SIG-M5 (cell line): ENCODE measurements at places on chromosomes 6 and 20.

DNA sequence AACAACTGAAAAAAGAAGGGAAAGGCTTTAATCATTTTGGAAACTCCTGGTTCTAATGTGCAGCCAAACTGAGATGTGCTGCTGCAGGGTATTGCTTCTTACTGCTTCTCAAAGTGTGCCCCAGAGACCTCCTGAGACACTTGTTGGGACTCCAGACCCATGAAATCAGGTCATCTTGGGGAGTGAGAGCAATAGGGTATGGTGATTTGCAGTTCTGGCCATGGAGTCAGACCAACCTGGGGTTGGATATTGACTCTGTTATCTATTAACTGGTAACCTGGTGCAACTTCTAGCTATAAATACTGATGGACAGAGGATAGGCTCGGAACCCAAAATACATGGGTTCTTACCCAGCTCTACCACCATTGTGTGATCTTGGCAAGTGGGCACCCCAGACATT lies 3.8 kb downstream of the TSPO2 start:
- no peak for DNase-seq

DNA sequence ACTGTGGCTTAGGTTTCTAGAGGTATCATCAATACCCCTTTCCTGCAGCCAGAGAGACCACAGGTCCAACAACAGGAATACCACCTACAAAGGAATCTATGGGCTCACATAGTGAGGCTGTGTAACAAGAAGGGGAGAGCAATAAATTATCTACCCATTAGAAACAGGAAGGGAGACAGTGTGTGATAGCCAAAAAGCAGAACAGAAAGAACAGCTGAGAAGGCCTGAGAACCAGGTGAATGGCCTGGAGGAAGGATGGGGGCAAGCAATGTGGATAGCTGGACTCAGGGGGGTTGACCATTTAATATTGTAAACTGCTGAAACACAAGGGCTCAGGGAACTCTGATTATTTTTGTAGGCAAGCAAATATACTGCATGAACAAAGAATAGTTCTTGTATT lies 628.2 kb downstream of the COL12A1 start:
- no peak for DNase-seq

- no peak for DNase-seq
Observed at GRCh38 chr20:20525214-20525613, 157.3 kb downstream of the INSM1 start.

DNA sequence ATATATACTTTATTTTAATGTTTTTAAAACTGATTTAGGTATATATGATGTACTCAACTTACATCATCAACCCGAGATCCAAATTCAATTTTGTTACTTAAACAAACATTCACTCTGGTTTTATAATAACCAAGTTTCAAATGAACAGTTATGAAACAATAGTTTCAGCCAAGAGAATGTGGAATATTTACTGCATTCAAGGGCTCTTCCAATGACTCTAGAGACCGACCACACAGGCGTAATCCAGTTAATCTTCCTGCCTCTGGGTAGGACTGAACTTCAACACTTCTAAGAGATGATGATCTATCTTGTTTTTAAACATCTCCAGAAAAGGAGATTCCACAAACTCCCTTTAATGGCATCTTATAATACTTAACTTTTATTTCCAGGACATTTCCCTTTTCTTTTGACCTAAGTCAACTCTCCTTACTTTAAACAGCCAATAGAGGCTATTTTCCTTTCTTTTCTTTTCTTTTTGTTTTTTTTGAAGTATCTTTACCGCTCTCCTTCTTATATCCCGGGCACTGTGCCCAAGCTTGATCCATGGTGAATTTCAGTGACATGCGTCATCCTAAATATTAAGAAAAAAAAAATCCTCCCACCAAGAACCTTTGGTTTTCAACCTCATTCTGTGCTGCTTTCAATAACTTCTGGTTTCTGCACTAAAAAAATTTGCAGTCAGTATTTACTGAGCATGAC lies 110.1 kb downstream of the KIF13A start:
- no peak for DNase-seq

- no peak for DNase-seq
Observed at GRCh38 chr6:3808199-3808598, 41.0 kb upstream of the FAM50B start.

DNA sequence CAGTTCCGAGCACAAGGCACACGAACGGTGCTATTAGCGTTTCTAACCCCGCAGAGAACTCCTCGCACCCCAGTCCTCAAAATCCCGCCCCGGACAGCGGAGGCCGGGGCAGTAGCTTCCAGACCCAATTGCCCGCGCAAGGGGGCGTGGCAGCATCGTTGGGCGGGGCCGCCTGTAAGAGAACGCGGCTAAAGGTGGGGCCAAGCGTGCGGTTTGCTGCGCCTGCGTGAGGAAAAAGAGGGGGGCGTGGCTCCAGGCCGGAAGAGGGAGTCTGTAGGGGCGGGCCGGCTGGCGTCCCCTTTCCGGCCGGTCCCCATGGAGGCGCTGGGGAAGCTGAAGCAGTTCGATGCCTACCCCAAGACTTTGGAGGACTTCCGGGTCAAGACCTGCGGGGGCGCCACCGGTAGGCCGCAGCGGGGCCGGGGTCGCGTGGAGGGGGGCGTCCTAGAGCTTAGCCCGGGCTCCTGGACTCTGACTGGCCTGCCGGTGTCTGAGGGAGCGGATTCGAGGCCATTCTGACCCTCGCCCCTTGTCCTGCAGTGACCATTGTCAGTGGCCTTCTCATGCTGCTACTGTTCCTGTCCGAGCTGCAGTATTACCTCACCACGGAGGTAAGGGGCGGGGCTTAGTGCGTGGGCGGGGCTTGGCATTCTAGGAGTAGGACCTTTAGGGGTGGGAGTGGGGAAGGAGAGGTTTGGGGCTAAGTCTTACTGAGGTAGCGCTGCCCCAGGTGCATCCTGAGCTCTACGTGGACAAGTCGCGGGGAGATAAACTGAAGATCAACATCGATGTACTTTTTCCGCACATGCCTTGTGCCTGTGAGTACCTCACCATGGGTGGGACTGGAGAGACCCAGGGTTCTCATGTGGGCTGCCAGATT lies at the start of gene ERGIC3:
Gene ERGIC3 (plus strand): TSS at position 296 of the 880 bp plus-strand sequence. CDS start 20 bp downstream, at position 316.
- DNase-seq: peak; percentile 85

- no peak for DNase-seq
Observed at GRCh38 chr20:62460678-62461077, 15.1 kb downstream of the GATA5 start.

GRCh38 chr6:105851606-105852005 lies 234.5 kb upstream of the PRDM1 start:
- no peak for DNase-seq

DNA sequence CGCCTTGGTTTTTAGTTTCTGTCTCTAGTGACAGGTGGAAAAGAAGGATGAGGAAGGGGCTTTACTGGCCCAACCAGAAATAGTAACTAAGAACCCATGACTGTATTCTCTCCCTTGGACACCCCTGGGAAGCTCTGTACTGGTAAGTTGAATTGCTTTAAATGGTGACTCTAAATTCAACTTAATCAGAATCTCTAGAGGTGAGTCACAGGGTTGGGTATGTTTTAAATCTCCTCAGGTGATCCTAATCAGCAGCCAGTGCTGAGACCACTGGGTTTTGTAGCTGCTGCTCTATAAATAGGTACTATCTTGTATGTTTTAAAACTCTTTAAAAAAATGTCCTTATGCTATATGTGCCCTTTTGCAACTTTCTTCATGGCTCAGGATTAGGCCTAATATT lies 314.0 kb upstream of the ECI2 start:
- DNase-seq: no peak

DNA sequence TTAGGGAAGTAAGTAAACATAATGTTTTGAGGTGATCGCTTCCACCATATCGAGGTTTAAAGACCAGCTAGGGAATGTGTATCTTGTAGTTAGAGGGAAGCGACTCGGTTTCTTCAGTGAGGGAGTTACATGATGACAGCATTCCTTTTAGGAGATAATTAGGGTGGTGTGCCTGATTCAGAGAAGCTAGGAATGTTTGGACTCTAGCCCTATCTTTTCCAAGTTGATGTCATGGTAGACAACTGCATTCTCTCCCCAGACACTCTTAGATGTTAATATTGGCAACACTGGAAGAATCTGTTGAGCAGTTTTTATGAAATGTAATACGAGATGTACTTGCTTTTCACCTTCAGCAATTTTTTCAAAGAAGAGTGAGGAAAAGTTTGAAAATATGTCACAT lies 12.9 kb upstream of the HIVEP1 start:
- DNase-seq: no peak

DNA sequence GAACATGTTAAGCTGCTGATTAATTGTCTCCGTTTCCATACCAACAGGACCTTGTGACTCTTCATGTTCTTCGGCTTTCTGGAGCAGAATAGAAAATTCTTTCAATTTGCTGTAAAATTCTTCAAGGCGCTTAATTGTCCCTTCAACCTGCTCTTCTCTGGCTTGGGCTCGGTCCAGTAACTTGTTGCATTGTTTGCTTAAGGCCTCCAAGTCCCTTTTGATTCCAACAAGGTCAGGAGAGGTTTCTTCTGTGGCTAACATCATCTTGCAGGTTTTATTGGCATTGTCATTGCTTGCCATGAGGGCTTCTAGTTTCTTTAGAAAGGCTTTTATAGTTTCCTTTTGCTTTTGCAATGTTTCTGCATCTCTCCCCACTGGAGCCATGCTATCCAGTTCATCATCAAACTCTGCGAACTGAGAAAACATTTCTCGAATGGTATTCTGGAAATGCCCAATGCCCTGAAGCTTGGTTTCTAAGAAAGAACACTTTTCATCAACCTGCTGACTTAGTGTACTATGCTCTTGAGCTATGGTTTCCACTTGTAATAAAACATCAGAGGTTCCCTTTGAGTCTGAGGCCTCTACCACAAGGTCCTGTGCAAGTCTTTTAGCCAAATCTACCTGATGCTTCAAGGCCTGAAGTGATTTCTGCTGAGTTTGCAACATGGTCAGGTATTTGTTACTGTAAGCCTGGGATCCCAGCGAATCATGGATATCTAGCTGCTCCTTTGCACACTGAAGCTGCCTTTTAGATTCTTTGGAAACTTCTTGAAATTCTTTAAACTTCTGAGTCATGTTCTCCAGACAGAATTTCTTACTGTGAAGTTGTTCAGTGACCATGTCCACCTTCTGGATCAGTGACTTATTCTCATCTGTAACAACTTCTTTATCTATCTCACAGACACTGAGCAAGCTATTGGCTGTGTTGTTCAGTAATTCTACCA lies 90.2 kb downstream of the DST start:
- DNase-seq: no peak

DNA sequence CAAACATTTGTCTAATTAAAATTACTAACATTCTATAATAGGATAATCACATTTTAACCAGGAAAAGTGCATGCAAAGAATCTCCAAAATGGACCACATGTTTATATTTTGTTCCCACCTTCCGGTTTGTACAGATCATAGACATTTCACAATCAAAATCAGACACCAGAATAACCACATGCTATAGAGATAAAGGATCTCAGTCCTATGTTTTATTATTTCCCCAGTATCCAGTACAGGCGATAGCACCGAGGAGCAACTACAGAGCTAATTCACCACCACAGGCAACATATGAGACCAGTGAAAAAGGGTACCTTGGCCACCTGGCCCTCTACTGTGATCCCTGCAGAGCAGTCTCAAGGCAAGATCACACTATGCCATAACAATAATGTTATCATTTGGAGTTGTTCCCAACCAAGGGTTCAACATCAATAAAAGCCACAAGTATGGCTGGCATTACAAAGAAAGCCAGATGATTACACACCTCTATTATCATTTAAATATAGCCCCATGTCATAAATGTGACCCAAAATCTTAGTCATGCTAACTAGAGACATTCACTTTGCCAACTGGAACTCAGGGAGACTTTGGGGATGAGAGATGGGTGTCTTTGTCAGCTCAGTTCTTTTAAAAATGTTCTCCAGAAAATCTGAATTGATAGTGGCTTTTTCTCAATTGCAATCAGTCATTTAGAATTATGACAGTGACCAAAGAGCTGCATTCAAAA lies 46.7 kb downstream of the RALGAPA2 start:
- DNase-seq: no peak

GRCh38 chr6:111843347-111844147 lies 29.7 kb downstream of the FYN start:
- DNase-seq: no peak

DNA sequence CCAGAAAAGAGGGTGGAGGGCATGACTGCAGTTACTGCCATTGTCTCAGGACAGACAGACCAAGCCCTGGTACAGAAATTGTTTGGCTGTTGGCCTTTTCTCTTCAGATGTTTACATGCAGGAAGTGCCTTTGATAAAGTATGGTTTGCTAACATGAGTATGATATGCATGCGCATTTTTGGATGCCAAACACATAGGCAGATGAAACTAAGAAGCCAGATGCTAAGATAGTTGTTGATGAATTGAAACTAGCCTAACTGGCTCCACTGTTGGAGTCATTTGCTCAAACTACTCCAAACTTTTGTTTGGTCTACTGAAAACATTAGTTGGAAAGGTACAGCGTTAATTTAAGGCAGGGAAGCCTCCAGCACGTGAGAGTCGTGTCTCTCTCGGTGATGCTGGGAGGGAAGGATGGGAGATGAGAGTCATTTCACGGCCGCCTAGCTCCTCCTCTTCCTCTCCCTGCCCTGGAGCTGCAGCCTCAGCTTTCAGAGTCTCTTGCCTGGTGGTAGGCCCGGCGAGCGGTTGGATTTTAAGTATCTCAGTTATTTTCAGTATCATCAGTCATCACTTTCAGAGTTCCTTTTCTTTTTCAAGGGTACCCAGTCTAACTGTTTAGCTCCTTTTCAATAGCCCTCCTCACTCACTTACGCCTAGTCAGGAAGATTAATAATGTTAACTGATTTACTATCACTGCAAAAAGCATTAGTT lies 29.7 kb downstream of the RREB1 start:
- no peak for DNase-seq

DNA sequence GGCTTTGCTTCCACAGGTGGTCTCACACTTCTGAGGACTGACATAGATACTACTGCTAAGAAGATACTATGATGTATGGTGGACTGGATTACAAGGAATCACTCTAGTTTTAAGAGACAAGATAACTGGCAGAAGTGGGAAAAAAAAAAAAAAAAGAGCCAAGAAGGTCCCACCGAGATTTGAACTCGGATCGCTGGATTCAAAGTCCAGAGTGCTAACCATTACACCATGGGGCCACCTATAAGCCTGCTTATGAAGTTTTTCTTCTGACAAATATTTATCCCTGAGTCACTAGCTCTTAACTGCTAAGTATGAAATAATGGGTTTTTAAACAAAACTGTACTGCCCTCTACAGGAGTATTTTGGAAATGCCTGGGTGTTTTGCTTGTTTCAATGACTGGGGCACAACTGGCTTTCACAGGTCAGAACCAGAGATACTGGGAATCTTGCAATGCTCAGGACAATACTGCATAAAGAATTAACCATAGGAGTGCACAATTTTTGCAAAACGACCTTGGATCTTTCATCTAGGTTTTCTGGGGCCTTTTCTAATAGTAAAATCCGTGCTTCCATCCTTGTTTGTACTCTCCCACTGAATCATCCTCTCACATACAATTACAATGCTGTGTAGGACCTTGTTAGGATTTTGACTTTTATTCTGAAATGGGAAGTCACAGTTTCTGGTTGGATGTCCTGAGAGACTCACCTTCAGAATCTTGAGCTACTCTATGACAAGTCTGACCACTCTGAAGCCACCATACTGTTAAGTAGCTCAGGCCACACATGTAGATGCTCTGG lies 116.3 kb downstream of the OR2B2 start:
- no peak for DNase-seq
